Tibial nerve (tissue), 4 donors: ENCODE measurements at places on chromosomes 5 and 9. TPM values are rescaled to one million over a fixed set of nuclear protein-coding genes. Genes with fewer than 3 reads are reported as not detected.

- DNase-seq, result no peak
Observed at GRCh38 chr9:111966861-111967291, 70.3 kb downstream of the UGCG start.

Gene C9
- total RNA-seq, result not detected

GRCh38 chr9:91395106-91395552 lies 28.5 kb downstream of the NFIL3 start:
- no peak for DNase-seq

GRCh38 chr5:150604894-150605440 lies 35.5 kb upstream of the SYNPO start:
- DNase-seq, result no peak

Gene CCDC107
- 41.6 TPM for total RNA-seq

DNA sequence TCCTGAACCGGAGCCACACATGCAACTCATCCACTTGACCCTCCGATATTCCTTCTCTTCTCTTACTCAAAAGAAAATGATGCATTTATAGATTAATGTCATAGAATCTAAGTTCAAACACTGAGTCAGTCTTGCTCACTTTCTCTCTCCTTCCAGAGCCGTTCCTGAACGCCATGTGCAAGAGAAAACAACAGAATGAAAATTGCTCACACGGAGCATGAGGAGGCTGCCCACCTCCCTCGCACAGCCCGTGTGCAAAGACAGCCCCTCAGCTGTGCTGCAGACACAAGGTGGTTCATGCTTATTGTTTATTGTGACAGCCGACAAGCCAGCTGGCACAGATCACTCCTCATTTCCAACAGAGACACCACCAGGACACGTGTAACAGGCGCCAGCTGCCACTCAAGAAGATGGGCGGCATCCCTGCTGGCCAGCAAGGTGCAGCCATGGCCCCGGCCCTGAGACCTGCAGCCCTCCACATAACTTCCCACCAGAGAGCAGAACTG lies 290.8 kb downstream of the GLIS3 start:
- no peak for DNase-seq

GRCh38 chr5:89282554-89283510 lies 399.8 kb upstream of the MEF2C start:
- no peak for DNase-seq

- no peak for DNase-seq
Observed at GRCh38 chr5:121273833-121274433, 577.7 kb upstream of the FTMT start.

- no peak for DNase-seq
Observed at GRCh38 chr9:14992081-14992480, 81.9 kb upstream of the FREM1 start.

Gene SLIT3
- total RNA-seq, result 19.3 TPM

Gene PDLIM4
- 90.9 TPM for total RNA-seq

DNA sequence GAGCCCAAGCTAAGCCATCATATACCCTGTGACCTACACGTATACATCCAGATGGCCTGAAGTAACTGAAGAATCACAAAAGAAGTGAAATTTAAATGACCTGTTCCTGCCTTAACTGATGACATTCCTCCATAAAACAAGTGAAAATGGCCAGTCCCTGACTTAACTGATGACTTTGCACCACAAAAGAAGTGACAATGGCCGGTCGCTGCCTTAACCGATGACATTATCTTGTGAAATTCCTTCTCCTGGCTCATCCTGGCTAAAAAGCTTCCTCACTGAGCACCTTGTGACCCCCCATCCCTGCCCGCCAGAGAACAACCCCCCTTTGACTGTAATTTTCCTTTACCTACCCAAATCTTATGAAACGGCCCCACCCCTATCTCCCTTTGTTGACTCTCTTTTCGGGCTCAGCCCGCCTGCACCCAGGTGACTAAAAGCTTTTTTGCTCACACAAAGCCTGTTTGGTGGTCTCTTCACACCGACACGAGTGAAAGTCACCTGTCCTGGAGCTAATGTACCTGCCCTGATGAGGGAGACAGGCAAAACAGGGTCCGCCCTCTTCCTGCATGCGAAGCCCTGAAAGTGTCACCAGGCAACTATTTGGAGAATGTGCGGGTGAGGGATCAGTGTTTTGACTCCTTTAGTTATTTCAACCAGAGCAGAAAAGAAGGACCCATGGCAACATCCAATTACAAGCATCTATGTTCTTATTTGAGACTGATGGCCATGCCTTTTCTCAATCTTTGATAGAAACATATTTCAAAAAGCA lies 266.1 kb downstream of the SMARCA2 start:
- DNase-seq, result no peak

Gene COL5A1
- 51.9 TPM for total RNA-seq

- no peak for DNase-seq
Observed at GRCh38 chr9:118059484-118060278, 355.5 kb downstream of the TLR4 start.

GRCh38 chr9:136665704-136666371 lies 3.1 kb downstream of the EGFL7 start:
- DNase-seq, result no peak

Gene SLC36A3
- not detected for total RNA-seq

GRCh38 chr9:80146466-80146865 lies 574.7 kb downstream of the TLE4 start:
- no peak for DNase-seq

- DNase-seq, result no peak
Observed at GRCh38 chr5:151110122-151110681, 29.4 kb upstream of the TNIP1 start.

DNA sequence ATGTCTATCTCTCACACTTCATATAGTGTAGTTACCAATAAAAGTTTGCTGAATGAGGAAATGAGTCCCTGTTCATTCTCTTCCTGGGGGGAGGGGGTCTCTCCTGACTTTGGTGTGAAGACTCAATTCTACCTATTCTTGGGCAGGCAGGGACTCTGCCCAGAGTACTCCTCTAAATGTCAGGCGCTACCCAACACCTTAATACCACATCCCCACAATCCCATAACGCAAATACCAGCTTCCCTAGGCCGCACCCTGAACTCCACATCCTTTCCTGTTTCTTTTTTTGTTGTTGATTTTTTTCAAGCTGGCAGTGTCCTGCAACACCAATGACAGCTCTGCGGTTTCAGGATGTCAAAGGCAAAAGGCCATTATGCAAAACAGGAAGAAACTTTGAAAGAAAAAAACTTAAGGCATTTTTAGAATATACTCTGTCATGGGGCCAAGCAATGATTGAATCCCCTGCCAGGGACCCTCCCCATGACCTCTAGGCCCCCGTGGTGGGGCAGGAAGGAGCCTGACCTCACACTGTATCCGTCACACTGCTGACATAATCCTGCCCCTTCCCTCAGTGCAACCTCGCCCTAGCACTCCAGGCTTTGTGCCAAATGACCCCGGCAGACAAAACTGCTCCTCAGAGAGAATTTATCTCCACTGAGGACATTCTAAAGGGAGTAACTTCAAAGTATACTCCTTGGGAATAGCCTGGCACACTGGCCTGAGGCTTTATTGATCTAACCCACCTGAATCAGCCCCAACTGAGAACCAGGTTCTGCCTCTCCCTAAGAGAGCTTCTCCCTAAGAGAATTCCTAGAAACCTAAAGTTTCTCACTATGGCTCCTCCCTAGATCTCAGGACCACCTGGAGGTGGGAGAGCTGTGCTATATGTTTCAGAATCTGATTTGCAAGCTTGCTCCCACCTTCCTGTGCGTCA lies 8.0 kb downstream of the B4GALT1 start:
- DNase-seq, result peak; percentile 77

- peak; percentile 63 for DNase-seq
Observed at GRCh38 chr5:78648359-78649210, at the start of gene LHFPL2. Gene LHFPL2 (minus strand): TSS chr5:78648772. CDS start chr5:78510213, 138,559 bp downstream.

GRCh38 chr9:94056442-94056974 lies 27.8 kb upstream of the PTPDC1 start:
- peak; percentile 12 for DNase-seq

DNA sequence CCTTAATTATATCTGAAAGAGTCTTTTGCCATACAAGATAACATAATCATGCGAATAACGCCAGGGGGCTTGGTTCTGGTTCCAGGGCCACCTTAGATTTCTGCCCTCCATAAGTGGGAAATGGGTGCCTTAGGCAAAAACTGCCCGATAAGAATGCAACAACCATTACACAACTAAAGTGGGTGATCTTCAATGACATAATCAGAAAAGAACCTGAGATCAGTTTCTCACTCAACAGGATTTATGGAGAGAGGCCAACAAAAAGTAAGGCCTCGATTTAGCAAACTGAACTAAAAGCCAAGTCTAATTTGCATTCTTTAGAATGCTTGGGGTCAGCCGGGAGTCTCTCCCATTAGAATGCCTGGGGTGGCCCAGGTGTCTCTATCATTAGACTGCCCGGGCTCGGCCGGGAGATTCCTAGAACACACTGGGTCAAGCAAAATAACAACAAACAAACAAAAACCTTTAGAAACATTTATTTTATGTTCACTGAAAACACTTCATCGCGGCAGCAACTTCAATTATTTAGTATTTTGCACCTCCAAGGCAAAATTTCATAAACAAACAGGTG lies 194.8 kb downstream of the AUH start:
- no peak for DNase-seq

GRCh38 chr5:76660360-76660759 lies 37.2 kb upstream of the F2RL2 start:
- no peak for DNase-seq

DNA sequence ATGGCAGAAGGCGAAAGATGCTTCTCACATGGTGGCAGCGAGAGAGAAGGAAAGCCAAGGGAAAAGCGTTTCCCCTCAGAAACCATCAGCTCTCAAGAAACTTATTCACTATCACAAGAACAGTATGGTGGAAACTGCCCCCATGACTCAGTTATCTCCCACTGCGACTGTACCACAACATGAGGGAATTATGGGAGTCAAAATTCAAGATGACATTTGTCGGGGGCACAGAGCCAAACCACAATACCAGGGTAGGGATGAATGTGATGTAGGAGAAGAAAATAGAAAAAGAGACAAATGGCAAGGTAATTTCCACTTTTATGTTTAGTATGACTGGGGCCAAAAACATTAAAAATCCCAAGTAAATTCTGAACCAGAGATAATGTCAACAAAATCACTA lies 216.8 kb downstream of the TRIM36 start:
- DNase-seq, result no peak

Gene PDE8B
- 6.9 TPM for total RNA-seq

DNA sequence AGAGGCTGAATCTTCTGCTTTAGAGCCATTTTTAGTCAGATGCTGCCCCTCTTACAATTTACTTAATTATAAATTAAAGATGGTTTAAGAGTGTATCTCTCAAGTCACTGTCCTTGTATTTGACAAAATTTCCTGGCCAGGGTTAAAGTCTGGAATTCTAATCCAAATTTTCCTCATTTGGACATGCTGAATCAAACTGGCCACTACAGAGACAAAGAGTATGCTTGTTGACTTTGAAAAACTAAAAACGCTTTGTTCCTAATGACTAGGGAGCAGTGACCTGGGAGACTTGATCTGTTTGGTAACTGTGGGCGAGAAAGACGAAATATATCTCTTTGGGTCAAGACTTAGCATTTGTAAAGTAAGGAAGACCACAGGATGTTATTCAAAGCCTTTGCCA lies 303.2 kb downstream of the ZSWIM6 start:
- no peak for DNase-seq

GRCh38 chr9:127862075-127863011 lies 7.9 kb upstream of the ENG start:
- peak; percentile 55 for DNase-seq

DNA sequence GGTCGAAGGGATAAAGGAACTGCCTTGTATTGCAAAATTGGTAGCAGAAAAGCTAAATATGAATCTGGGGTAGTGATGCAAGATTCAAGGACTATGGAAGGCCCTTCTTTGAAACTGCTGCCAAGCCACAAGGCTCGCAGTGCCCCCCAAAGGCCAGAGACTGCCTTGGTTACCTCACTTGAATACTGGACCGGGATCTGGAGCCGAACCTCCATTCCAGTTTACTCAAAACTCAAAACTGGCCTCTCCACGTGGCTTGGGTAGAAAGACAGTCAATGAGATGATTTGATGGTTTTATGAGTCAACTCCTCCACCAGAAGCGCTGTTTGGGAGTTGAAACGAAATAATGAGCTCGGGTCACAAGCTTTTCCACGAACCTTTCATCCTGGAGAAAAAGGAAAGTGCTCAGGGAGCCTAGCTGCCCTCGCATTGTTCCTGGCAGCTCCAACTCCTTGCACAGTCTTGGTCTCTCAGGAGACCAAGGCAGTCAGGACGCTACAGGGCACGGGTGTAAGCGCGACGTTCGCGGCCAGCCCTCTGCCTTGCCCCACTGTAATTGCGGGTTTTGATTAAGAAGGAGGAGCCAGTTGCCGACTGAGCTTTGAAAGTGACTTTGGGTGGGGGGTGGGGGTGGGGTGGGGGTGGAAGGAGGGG lies 2.8 kb downstream of the ST8SIA4 start:
- DNase-seq, result peak; percentile 25

DNA sequence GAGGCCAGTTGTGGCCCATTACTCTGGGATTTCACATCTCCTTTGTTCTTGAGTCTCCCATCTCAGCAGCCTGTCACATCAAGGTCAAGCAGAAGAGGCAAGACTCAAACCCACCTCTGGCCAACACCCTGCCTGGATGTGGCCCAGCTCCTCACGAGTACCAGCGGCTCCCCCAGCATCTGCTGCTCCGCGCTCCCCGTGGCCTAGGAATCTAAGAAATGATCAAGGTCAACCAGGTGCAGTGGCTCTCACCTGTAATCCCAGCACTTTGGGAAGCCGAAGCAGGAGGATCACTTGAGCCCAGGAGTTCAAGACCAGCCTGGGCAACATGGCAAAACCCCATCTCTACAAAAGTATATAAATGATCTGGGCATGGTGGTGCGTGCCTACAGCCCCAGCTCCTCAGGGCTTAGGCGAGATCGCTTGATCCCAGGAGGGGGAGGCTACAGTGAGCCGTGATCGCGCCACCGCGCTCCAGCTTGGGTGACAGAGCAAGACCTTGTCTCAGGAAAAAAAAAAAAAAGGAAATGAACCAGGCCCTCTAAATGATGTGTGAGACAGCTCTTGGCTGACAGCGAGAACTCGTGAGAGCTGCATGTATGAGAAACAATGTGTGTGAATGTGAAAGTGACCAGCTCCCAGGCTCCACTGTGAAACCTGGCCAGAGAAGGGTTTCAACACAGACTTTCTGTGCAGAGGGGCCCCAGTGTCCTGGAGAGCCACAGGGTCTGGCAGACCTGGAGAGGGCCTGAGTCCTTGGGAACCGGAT lies 61.6 kb upstream of the ANGPTL2 start:
- DNase-seq, result peak; percentile 63

GRCh38 chr9:60546406-60546805 lies 367.8 kb upstream of the SPATA31A5 start:
- no peak for DNase-seq

Gene NDUFS4
- 55.5 TPM for total RNA-seq
